RWPE1 (cell line): ENCODE measurements at places on chromosomes 5 and 9.

DNA sequence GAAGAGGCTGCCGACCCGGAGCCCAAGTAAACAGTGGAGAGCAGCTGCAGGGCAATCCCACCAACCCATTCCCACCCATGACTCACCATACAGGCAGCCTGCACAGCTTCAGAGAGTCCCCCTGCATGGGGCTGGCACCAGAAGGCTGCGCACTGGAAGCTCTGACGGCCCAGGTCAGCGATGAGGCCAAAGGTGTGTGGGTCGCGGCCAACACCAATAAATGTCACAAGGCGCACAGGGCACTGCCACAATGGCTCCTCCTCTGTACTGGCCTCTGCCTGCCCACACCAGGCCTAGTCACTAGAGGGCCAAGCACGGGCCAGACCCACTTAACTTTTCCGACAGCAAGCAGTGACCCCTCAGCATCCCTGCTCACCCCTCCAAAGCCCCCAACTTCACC lies 3.0 kb upstream of the SRA1 start:
- no peak for DNase-seq

GRCh38 chr9:131668439-131669268 lies 71.2 kb downstream of the RAPGEF1 start:
- peak; percentile 43 for DNase-seq

GRCh38 chr9:99049641-99050040 lies 55.3 kb upstream of the TGFBR1 start:
- DNase-seq = no peak

DNA sequence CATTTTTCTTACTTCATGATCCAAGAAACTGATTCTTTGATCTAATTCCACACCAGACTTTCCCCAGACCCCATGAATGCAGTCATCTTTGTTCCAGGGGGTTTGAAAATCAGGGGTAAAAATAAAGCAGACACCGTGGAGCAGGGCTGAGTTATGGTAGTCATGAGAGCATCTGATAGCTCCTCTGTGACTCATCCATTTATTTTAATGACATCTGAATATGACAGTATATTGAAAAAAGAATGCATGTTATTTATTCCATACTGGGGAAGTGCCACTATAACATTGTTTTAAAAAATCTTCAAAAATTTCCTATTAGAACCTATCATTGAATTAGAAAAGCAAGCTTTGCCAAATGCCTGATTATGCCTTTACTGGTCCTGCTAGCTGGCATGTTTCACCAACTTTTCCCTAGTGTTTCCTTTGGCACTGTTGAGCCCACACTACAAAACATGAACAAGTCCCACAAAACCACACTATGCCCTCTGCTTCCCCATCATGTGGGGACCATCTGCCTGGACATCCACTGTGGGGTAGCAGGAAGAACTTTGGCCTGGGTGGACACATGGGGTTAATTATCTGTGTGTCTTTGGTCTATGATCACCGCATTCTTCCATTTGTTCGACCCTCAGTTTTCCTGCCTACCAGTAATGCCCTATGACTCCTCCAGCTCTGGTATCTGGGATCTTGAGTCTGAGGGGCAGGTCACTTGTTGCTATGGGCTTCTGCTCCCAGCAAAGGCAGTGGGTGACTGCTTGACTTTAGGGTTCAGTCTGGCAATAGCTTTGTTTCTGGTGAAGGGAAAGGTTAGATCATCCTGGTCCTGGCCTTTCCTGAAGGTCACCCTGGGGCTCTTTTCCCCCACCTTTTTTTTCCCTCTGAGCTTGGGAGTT lies 82.7 kb upstream of the PANK3 start:
- DNase-seq = no peak

- DNase-seq = no peak
These were observed 342.9 kb downstream of the BNC2 start for GRCh38 chr9:16527573-16527972.

- DNase-seq = no peak
These were observed 59.2 kb downstream of the ARHGEF37 start for GRCh38 chr5:149640350-149640999.

- no peak for DNase-seq
These were observed 4.5 kb downstream of the GLDC start for GRCh38 chr9:6641056-6641455.

DNA sequence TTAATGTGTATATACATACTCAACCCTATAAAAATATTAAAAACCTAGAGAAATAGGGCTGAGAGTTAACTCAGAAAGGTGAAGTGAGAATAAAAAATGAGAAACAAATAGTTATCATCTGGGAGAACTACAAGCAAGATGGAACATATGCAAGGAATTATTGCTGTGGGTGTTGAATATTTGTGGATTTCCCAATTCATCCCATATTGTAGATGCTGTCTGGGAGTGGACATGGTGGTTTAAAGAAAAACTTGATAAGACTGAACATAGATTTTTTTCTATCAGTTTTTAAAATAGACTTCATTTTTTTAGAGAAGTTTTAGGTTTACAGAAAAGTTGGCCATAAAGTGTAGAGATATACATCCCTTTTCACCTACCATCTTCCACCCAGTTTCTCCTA lies 263.5 kb downstream of the SPATA31D1 start:
- no peak for DNase-seq

GRCh38 chr5:149795360-149795759 lies 65.2 kb downstream of the PPARGC1B start:
- DNase-seq = no peak

DNA sequence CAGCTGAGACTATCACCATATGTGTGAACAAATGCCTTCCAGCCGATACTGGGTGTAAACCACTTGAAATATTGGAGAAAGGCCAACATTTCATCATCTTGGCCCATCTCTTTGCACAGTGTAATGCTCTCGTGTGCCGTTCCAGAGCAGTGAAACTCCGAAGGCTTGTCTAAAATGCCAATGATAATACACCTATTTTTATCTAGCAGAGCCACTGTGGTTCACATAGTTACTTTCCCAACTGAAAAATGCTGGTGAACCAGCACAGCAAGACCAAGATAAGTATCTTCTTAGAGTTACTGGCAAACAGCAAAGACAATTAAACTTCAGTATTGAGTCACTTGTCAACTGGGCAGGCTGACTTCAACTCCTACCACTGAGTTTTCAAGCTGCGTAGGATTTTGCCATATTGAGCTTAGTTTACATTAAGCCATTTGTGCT lies 379.9 kb upstream of the ACTBL2 start:
- peak; percentile 44 for DNase-seq

- no peak for DNase-seq
These were observed 125.6 kb downstream of the TRIO start for GRCh38 chr5:14268738-14269137.

GRCh38 chr5:140267559-140268018 lies 35.3 kb downstream of the PFDN1 start:
- no peak for DNase-seq

DNA sequence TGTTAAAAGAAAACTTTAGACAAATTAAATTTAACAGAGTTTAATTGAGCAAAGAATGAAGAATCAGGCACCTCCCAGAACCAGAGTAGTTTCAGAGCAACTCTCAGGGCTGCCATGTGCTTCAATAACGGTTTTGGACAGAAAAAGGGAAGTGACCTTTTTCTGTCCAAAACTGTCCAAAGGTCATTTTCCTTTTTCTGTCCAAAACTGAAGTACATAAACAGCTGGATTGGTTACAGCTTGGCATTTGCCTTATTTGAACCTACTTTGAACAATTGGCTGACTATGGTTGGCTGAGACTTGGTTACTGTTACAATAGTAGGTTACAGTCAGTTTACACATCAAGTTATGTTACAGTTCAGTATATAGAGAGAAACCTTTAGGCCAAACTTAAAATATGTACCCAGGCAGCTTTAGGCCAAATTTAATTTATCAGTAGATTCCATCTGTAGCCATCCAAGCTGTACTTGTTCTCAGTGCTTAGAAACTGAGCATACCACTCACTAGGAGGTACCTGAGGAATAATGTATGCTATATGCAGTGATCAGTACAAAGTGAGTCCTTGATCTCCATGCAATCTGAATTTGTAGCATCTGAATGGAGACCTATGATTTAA lies 44.0 kb downstream of the C9orf85 start:
- no peak for DNase-seq

DNA sequence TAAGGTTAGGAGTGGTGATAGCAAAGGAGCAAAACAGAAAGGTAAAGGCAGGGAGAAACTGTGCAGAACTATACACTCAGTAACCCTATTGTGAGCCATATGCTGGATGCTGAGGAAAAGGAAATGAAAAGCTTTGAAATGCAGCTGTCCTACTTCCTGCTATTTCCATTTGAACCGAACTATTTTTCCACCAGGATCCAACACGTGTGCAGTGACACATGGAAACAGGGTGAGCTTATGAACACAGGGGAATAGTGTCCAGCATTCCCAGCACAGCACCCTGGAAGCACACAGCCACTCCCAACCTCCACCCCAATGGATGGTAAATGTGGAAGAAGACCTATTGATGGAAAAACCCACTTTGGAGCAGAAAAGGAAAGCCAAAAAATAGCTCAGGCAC lies 69.0 kb upstream of the SLC12A2 start:
- no peak for DNase-seq
